CD4-positive, alpha-beta T cell treated with Interleukin-10 for 1 hour (primary cell): ENCODE measurements at places on chromosomes 1 and 21.

GRCh38 chr1:10967090-10967489 lies 45.4 kb upstream of the TARDBP start:
- DNase-seq: no peak

DNA sequence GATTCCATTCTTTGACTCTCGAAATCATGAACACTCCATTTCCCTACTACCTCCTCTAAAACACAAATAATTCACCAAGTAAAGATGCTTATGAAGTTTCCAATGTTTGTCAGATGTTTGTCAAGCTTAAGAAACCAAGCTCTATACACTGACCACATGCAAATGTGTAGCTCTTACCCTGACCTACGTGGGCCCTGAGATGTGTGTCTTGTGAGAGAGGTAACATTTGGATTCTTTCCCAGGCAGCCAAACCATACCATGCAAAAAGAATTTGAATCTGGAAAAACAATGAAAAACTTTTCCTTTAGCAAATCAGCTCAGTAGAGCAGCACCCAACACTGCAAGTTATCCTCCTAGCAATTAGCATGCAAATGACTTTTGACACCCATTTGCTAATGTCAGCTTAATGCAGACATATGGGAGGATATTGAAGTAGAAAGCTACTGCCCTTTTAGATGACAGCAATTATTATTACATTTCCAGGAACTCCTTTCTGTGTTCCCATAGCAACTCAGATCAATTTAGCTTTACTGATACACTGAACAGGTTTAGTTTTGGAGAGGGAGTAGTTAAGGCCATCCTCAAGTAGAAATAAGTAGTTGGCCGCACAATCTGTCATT lies 83.2 kb upstream of the RGS4 start:
- no peak for DNase-seq

DNA sequence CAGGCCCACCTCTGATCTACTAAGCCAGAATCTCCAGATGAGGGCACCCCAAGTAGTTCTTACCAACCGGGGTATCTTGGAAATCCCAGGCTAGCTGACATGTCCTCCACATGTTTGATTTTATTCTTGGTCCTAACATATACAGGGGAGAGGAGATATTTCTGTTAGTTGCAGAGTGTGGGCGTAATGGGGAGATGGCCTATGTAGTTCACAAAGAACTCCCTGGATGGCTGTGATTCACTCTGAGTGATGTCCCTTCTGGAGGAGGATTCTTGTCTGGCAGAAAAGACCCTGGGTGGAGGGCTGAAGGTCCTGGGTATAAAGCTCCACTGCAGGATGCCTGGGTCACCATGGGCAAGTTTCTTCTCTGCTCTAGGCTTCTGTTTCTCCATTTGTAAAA lies 13.1 kb downstream of the MECR start:
- DNase-seq: no peak

- DNase-seq: no peak
Observed at GRCh38 chr1:180360333-180361075, 130.4 kb downstream of the LHX4 start.

DNA sequence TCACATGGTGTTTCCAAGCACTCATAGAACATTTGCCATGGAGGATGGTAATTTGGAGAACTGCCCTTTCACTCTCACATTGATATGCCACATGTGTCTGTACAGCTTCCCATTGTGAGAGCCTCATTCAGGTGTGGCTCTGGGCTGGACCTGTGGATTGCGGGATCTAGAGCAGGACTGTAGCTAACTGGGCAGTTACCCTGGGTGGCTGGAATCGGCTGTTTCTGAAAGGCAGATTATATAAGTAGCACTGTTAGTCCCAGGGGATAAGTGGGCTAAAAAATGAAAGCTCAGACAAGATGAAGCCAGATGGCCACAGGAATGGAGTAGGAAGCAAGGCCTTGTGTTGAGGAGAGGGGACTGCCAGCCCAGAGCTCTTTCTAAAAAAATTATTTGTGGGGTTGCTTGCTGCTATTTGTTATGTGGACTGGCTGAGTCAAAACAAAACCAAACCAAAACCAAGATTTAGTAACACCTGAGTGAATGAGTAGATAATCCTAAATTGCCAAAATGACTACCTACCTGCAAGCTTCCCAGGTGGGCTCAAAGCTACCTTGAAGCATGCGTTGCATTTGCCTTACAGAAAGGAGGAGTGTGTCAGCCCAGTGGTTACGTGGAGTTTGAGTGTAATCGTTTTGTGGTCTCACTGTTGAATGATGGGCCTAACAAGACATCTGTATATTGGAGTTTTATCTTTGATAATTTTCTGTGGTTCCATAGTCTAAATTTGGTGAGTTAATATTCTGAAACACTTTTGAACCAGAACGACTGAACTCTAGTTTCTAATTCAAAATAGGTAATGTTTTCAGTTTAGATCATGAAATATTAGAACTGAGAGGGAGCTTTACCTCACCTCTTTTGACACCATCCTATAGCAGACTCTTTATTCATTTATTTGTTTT lies 58.0 kb downstream of the SDCCAG8 start:
- DNase-seq: no peak
